SJCRH30 (cell line): ENCODE measurements at places on chromosomes 4 and X.

- DNase-seq: no peak
Observed at GRCh38 chrX:10897768-10898167, 213.4 kb upstream of the HCCS start.

GRCh38 chrX:10486373-10486772 is 134.0 kb downstream of the MID1 start:
- DNase-seq: no peak

DNA sequence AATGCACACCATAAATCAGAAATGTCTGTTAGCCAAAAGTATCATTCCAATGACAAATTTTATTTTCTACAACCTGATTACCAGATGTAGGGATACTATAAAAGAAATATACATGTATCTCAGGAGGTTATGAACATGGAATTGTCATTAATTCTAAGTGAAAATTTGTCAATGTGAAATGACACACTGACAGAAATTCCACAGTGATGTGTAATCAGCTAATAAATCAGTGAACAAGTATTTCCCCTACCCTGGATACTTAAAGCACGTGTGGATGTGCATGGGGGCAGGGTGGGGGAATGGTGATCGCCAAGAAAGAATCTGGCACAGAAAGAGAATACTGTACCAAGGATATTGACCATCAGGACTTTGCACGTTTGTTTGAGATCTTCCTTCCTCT is 123.6 kb downstream of the SH3RF1 start:
- no peak for DNase-seq

DNA sequence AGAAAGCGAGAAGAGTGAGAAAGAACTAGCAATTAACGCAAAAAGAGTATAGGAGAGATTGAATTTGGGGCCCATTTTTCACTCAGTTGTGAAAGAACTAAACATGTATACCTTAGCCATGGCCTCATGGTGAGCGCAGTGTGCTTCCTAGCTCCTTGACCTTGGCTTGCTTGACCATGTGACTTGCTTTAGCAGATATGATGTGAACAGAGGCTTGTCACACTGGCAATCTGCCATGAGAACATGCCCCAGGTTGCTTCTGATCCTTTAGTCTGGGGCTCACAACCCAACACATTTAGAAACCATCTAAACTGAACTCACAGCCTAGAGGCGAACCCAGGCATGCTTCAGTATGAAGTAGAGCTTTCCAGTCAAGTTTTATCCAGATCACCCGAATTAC is 260.1 kb upstream of the FTHL17 start:
- peak; percentile 40 for DNase-seq

DNA sequence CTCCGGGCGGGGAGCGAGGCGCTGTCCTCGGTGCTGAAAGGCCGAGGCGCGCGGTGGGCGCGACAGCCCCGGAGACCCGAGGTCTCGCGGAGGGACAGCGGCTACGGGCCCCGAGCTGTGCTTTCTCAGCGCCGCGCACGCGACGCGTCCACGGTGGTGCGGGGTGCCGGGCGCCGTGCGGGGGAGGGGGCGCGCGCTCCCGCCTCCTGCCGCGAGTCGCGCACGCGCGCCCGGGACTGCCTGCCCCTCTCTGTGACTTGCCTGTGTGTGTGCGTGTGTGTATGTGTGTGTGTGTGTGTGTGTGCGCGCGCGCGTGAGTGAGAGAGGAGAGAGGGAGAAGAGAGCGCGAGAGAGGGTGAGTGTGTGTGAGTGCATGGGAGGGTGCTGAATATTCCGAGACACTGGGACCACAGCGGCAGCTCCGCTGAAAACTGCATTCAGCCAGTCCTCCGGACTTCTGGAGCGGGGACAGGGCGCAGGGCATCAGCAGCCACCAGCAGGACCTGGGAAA is at the start of gene GRIA2:
GRIA2 (plus strand) TSS at position 358 of the 511 bp plus-strand sequence. CDS start 315 bp downstream, outside the sequence.
- peak; percentile 64 for DNase-seq

DNA sequence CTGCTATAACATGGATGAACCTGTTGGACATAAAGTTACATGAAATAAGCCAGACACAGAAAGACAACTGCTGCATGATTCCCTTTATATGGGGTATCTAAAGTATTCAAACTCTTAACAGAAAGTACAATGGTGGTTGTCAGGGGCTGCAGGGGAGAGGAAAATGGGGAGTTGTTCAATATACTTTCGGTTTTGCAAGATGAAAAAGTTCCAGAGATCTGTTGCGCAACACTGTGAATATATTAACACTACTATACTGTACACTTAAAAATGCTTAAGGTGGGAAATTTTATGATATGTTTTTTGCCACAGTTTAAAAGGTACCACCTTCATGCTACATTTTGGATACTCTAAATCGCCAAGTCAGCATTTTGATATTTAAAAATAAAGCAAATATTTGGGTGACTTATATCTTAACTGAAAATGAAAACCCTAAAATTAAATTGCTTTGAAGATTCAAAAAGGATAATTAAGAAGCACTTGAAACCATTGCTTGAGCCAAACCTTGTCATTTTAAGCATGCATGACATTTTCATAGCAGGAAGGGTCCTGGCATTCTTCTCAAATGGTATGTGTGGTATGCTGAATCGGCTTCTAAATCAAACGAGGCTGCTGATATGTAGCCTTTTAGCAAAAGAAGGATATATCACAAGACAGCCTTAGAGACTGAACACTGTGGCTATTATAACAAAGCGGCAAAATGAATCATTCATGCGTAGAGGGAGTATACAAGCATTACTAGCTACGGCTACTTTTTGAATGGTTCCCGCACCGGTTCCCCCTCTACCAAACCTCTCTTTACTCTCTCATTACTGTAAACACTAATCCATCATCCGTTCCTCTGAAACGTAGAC is 607.1 kb upstream of the DIPK2B start:
- no peak for DNase-seq

GRCh38 chr4:106364282-106364681 is 4.3 kb downstream of the GIMD1 start:
- peak; percentile 37 for DNase-seq

GRCh38 chr4:177301126-177301639 is 8.5 kb upstream of the NEIL3 start:
- no peak for DNase-seq

GRCh38 chr4:127229855-127230608 is 402.7 kb upstream of the INTU start:
- DNase-seq: no peak

- no peak for DNase-seq
Observed at GRCh38 chrX:103999234-103999633, 14.3 kb downstream of the H2BW1 start.

GRCh38 chrX:65686236-65686635 is 18.8 kb downstream of the MSN start:
- no peak for DNase-seq
